Amniotic stem cell (primary cell): ENCODE measurements at places on chromosomes 1 and 21.
A peak's percentile ranks its signal among the peaks of the same experiment; 100 is the strongest.

DNA sequence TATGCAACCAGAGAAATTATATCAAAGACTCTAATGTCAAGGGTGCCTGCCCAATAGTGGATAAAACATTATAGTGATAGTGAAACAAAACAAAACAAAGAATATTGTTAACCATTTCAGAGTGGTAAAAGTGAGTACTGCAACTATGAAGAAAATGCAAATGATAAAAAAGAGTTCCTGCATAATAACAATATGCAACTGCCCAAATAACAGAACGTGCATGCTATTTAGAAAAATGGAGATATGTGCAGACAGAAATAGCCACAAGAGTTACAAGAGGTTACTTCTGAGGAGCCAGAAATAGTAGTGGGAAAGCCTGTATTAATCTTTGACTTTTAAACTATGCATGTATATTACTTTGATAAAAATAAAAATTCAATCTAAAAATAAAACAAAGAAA is 302.5 kb downstream of the NEGR1 start:
- no peak for DNase-seq

GRCh38 chr21:21247424-21247823 is 249.2 kb downstream of the NCAM2 start:
- DNase-seq: no peak

GRCh38 chr1:153538315-153538821 is 2.4 kb downstream of the S100A5 start:
- DNase-seq: no peak

DNA sequence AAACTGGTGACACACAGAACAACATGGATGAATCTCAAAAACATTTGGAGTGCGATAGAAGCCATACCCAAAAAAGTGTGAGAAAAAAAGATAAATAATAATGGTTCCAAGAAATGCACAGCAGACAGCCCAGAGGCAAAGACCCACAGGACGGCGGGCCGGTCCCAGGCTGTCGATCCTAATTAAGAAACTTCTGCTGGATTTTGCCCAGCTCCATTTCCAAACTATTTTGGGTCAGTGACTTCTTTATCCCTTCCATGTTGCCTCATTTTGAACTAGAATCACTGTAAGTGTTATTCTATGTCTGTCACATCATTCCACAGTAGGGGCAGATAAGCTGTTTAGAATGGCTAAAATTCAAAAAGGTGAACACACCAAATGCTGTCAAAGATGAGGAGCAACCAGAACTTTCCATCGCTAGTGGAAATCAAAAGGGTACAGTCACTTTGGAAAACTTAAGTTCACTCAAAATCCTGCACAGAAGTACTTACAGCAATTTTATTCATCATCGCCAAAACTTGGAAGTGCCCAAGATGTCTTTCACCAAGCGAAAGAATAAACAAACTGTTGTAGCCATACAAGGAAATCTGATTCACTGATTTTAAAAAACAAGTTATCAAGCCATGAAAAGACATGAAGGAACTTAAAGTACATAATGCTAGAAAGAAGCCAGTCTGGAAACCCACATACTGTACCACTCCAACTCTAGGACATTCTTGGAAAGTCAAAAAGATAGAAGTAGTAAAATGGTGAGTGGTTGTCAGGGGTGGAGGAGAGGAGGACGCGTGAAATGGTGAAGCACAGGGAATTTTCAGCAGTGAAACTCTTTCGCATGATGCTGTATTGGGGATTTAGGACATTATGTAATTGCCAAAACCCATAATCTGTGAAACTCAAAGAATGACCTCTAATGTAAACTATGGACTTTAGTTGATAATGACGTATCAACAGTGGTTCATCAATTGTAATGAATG is 7.5 kb downstream of the NBPF1 start:
- no peak for DNase-seq

DNA sequence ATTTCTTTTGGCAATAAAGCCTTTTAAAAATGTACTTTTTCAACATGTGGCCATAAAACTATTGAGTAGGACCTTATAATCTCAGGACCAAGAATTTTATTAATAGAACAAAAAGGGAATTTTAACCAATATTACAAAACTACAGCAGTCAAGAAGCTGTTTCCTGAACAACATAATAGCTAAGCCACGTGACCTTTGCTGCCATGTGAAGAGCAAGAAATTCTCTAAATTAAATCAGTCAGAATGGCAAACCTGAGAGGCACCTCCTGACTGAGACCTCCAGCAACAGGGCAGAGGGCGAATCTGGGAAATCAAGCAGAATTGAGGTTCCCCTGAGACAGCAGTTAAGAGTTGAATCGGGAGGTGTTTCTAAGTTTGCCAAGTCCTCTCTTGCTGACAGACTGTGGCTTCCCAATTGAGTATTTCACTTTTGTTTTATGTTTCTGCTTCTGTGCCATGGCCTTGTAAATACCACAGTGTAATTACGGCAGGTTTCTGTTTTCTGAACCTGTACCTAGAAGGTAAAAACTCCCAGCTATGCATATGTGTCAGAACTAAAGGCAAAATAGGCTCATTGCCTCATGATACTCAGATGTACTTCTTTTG is 358.4 kb downstream of the NTNG1 start:
- no peak for DNase-seq

DNA sequence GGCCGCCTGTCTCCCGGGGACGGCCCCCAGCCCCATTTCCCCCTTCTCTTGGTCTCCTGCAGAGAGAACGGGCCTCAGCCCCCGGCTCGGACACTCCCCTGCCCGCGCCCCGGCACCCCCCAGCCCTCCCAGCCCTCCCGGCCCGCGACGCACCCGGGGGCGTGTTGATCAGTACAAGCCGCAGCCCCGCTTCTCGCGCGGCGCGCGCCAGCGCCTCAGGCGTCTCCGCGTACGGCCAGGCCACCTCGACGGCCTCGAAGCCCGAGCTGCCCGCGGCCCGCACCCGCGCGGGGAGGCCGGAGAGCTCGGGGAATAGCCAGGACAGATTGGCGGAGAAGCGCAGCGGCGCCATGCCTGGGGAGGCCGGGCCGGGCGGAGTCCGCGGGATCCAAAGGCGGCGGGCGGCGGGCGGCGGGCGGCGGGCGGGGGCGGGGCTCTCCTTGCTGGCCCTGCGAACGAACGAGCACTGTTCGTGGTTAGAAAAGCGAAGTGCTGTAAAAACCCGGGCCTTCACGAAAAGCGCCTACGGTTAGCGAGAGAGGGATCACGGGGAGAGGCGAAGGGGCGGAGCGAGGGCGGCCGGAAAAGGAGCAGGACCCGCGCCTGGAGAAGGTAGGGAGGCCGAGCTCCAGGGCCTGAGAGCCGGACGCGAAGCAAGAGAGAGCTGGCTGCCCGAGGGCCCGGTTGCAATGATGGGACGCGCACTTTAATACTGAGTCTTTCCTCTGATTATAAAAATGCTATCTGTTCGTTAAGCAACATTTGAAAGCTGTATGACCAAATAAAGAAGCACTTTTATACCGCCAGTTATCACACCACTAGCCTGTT is at the start of gene HYI:
HYI (minus strand) TSS at position 490 of the 828 bp plus-strand sequence; CDS start at position 352, 138 bp downstream.
- DNase-seq: peak; percentile 85

DNA sequence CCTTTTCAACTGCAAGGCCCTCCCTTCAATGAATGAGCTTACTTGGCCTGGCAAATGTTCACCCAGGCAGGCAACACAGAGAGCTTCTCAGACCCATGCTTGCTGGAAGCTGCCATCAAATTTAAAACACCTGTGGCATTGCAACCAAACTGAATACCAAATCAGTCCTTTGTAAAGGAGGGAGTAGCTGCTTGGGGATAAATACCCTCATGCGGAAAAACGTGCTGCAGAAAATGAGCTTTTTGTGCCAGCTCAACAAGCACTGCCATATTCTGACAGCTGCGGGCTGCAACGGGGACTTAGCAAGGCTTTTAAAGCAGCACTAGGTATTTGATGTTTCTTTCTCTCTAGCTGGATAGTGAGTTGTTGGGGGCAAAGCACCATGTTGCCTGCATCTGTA is 119.7 kb downstream of the PLPPR4 start:
- no peak for DNase-seq

GRCh38 chr1:25467193-25467592 is 36.5 kb downstream of the MACO1 start:
- no peak for DNase-seq

DNA sequence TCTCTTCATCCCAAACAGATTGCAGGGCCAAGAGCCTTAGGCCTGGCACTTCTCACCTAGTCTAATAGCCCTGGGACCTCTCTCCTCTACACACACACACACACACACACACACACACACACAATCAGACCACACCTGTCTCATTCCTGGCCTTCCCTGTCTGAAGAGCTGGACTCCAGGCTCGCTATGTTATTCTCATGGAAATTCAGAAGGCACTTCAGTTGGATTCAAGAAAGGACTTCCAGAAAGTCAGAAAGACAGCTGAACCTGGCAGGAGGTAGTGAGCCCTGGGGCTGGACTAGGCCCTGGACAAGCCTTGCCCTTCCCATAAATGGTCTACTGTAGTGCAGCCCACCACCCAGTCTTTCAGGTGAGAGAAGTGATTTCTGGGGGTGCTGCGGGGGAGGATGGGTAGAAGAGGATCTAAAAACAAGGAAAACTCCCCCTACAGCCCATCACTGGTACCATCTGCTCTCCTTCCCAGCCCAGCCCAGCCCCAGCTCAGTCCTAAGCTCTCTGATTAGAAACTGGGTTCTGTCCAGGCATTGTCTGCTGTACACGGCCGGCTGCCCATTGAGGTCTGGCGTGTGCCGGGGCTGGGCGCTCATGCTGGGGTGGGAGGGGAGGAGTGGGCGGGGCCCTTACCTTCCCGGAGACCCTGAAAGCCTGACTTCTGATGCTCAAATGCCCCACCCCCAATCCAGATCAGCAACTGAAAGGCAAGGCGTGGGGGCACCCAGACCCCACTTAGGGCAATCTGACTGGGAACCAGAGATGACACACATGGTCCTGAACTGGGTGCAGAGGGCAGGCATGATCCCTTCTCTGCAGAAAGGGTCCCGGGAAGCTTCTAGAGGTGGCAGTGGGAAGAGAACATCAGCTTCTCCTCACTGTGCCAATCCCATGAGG is 2.5 kb downstream of the KIF21B start:
- DNase-seq: no peak

DNA sequence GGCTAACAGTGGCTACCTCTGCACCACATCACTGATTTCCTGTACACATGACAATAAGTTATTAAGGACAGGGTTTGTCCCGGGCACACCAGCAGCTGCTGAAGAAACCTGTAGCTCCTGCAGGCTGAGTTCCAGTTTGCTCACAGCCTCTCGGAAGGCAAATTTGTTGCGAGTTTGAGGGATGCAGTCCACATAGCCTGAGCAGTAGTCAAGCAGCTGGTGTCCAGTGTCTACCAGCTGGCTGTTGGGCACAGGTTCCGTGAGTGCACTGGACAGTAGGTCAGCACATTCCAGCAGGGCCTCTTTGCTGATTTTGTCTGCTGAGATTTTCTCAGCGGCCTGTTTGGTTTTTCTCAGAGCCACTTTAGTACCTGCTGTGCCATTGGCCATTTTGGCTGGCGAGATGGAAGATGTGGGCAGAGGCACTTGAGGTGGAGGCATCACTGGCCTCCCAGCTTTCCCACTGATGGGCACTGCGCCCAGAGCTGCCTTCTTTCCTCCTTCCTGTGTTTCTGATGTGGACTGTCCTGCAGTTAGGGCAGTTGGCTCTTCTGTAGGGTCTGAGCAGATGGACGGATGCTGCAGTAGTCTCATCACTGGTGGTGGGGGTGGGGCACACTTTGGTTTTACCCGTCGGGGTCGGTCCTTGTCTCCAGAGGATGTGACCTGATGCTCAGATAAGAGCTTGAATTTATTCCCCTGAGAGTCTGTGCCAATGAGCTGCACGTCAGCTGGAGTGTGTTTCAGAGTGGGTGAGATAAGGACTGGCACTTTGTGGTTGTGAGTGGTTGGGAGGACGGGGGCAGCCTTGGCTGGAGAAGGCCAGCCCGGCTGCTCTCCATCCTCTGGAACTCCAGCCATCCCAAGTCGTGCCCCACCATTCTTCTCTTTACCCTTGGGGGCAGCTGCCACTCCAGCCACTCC is 26.1 kb downstream of the TOR3A start:
- no peak for DNase-seq

- DNase-seq: no peak
Observed at GRCh38 chr1:92317836-92318493, 19.1 kb downstream of the RPAP2 start.

GRCh38 chr1:181219938-181220337 is 131.4 kb downstream of the IER5 start:
- DNase-seq: no peak

GRCh38 chr1:87785386-87785785 is 456.7 kb downstream of the LMO4 start:
- no peak for DNase-seq

DNA sequence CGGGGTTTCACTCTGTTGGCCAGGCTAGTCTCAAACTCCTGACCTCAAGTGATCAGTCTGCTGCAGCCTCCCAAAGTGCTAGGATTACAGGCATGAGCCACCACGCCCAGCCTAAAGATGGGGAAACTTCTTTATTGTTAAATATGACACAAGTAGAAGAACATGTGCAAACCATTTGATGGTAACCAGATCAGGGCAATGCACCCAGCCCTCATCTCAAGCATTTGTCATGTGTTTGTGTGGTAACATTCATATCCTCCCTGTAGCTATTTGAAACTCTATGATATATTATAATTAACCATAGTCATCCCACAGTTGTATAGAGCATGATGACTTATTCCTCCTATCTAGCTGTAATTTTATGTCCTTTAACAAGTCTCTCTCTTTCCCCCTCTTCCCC is 119.5 kb upstream of the TMPRSS2 start:
- DNase-seq: no peak

- DNase-seq: no peak
Observed at GRCh38 chr1:102640312-102640711, 468.0 kb downstream of the COL11A1 start.

- DNase-seq: no peak
Observed at GRCh38 chr1:232737917-232738316, 67.3 kb upstream of the MAP10 start.

DNA sequence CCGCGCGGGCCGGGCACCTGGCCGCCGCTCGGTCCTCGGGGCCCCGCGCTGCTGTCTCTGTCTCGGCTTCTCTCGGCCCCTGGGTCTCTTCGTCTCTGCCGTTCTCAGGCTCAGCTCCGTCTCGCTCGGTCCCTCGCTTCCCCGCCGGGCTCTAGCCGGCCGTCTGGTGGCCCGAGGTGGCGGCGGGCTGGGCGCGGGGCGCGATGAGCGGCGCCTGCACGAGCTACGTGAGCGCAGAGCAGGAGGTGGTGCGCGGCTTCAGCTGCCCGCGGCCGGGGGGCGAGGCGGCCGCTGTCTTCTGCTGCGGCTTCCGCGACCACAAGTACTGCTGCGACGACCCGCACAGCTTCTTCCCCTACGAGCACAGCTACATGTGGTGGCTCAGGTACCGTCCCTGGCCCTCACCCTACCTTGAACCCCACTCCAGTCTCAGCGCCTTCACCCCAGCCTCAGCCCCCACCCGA is 355 bp downstream of the SHISAL2A start:
- no peak for DNase-seq

GRCh38 chr21:34583926-34584563 is 30.9 kb downstream of the RCAN1 start:
- DNase-seq: no peak

- DNase-seq: no peak
Observed at GRCh38 chr1:152191711-152192110, 32.3 kb downstream of the HRNR start.

DNA sequence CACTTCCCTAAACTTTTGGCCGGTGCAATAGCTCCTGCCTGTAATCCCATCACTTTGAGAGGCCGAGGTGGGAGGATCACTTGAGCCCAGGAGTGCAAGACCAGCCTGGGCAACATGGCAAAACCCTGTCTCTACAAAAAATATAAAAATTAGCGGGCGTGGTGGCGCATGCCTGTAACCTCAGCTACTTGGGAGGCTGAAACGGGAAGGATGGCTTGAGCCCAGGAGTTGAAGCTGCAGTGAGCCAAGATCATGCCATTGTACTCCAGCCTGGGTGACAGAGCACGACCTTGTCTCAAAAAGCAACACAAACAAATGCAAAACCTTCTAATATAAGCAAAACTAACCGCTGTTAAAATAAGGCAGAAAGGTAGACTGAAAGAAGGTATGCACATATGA is 25.9 kb downstream of the TMEM51 start:
- DNase-seq: no peak
